ENCODE measurements at places on chromosomes 6 and 20. TPM values are rescaled to one million over a fixed set of nuclear protein-coding genes. Genes with fewer than 3 reads are reported as not detected.
A peak's percentile ranks its signal among the peaks of the same experiment; 100 is the strongest.

Gene THEMIS
- polyA plus RNA-seq, result 17.2 TPM

Gene SRF
- 25.5 TPM for polyA plus RNA-seq

- peaks cover 9% of the 10 kb centered on the region for H3K36me3 ChIP-seq
- H3K27me3 ChIP-seq, result no peaks in the 10 kb centered on the region
- no peak overlapping the region for H3K4me3 ChIP-seq
- peak overlapping the region; percentile 100 for H3K27ac ChIP-seq
- H3K4me1 ChIP-seq, result peaks cover 23% of the 10 kb centered on the region
- no peak for DNase-seq
These were observed 34.1 kb downstream of the HFE start for GRCh38 chr6:26121141-26122004.

- H3K4me3 ChIP-seq, result no peak overlapping the region
- no peaks in the 10 kb centered on the region for H3K27me3 ChIP-seq
- H3K4me1 ChIP-seq, result no peaks in the 10 kb centered on the region
- no peaks in the 10 kb centered on the region for H3K36me3 ChIP-seq
- DNase-seq, result no peak
These were observed 309.8 kb downstream of the GRIK2 start for GRCh38 chr6:101703311-101703710.

DNA sequence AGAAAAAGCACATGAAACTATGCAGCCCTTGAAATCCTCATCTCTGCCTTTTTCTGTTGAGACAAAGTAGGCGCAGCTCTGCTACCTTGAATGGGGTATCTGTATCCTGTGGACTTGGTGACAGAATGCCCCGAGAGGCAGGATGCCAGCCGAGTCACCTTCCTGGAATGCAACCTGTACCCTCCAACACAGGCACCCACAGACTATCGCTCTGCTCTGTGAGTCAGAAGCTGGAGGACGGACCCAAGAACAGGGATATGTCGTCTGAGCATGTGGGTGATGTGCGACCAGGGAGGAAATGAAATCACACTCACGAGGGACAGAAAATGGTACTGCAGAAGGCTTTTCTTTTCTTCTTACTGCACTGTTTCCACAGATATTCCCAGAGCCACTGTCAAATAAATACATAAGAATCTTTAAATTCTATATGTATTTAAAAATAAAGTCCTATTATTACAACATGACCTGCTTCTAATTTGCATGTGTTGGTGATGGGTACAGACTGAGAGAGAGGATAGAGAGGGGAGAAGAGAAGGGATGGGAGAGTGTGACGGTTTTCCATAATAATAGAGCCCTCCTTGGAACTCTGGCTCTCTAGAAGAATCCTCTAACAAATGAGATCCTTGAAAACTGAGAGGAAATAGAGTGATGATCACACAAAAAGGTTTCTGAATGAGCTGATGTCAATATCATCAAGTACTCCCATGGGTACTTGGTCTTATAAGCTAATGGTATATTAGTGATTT, 308.1 kb downstream of the FOXC1 start:
- DNase-seq, result no peak
- H3K36me3 ChIP-seq, result no peaks in the 10 kb centered on the region
- no peaks in the 10 kb centered on the region for H3K27me3 ChIP-seq
- peaks cover 9% of the 10 kb centered on the region for H3K4me1 ChIP-seq

- H3K36me3 ChIP-seq, result no peaks in the 10 kb centered on the region
- H3K27ac ChIP-seq, result no peak overlapping the region
- no peak for DNase-seq
- H3K4me3 ChIP-seq, result no peak overlapping the region
- H3K4me1 ChIP-seq, result no peaks in the 10 kb centered on the region
- H3K27me3 ChIP-seq, result no peaks in the 10 kb centered on the region
These were observed 123.3 kb upstream of the PHACTR3 start for GRCh38 chr20:59481067-59481466.

- no peak overlapping the region for H3K27ac ChIP-seq
- H3K4me1 ChIP-seq, result no peaks in the 10 kb centered on the region
- no peak for DNase-seq
- H3K27me3 ChIP-seq, result no peaks in the 10 kb centered on the region
- no peaks in the 10 kb centered on the region for H3K36me3 ChIP-seq
- H3K4me3 ChIP-seq, result no peak overlapping the region
These were observed 33.0 kb downstream of the RPP40 start for GRCh38 chr6:4970739-4971395.

DNA sequence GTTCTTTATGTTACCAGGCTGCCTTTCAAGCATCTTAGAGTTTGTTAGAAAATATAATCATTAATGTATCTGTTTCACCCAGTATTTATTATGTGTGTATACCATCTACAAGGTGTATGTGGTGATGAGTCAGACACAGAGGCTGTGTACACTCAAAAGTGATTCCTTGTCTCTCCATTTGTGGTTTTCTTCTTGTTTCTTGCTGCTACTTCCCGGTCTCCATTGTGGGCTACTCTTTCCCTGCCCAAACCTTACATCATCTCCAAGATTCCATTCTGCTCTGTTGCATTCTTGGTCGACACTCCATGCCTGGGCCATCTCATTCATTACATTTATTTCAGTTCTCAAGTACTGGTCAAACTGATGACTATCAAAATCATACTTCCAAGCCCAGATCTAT, 182.2 kb upstream of the STXBP5 start:
- no peaks in the 10 kb centered on the region for H3K4me1 ChIP-seq
- no peak overlapping the region for H3K4me3 ChIP-seq
- DNase-seq, result no peak
- H3K27me3 ChIP-seq, result no peaks in the 10 kb centered on the region

- no peaks in the 10 kb centered on the region for H3K36me3 ChIP-seq
- H3K4me1 ChIP-seq, result no peaks in the 10 kb centered on the region
- no peak overlapping the region for H3K4me3 ChIP-seq
- H3K27me3 ChIP-seq, result no peaks in the 10 kb centered on the region
These were observed 231.2 kb upstream of the FKBP1C start for GRCh38 chr6:62980093-62980492.

Gene OR12D3
- not detected for polyA plus RNA-seq

DNA sequence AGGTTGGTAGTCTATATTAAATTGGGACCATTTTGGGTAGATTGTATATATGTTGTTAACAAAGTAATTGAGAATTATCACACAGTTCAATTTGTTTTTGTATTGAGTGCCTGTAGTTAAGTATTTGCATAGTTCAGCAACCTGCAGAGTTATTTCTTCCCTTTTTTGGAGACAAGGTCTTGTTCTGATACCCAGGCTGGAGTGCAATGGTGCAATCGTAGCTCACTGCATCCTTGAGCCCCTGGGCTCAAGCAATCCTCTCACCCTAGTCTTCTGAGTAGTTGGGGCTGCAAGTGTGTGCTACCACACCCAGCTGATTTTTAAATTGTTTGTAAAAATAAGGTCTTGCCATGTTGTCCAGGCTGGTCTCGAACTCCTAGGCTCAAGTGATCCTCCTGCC, 250.5 kb downstream of the UTRN start:
- H3K27me3 ChIP-seq, result no peaks in the 10 kb centered on the region
- H3K36me3 ChIP-seq, result peaks cover 7% of the 10 kb centered on the region
- no peak for DNase-seq
- no peak overlapping the region for H3K4me3 ChIP-seq
- no peaks in the 10 kb centered on the region for H3K4me1 ChIP-seq

Gene LRRN4
- polyA plus RNA-seq, result 0.02 TPM

GRCh38 chr6:41418741-41419140, 83.3 kb downstream of the NCR2 start:
- peaks cover 43% of the 10 kb centered on the region for H3K4me1 ChIP-seq
- peaks cover 4% of the 10 kb centered on the region for H3K27me3 ChIP-seq
- no peaks in the 10 kb centered on the region for H3K36me3 ChIP-seq
- DNase-seq, result no peak
